Kidney epithelial cell (primary cell): ENCODE measurements at places on chromosomes 7 and 10.

- no peak for DNase-seq
Measured at GRCh38 chr7:34837316-34837715, 179.3 kb downstream of the NPSR1 start.

DNA sequence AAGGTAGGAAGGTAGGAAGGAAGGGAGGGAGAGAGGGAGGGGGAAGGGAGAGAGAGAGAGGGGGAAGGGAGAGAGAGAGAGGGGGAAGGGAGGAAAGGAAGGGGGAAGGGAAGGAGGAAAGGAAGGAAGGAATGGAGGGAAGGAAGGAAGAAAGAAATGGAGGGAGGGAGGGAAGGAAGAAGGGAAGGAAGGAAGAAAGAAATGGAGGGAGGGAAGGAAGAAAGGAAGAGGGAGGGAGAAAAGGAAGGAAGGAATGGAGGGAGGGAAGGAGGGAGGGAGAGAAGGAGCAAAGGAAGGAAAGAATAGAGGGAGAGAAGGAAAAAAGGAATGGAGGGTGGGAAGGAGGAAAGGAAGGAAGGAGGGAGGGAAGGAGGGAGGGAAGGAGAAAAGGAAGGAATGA, 176.4 kb upstream of the PTER start:
- no peak for DNase-seq

DNA sequence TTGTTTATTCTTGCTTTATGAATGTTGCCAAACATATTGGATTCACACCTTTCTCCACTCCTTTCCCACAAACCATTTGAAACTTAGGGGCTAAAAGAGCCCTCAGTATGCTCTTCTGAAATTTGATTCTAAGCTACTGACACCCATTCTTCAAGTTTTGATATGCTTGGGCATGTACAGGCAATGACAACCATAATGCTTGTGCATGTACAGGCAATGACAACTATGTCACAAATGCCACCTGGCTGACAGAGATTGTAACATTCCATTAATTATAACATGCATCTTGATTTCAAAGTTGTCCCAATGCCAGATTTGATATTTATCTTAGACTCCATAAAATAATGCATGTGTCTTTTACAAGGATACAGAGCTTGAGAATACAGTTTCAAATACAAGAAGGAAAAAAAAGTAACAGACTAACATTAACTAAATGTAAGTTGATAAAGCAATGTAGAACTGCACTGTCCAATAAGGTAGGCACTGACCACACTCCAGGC, 17.5 kb upstream of the CDK1 start:
- DNase-seq: no peak

- no peak for DNase-seq
Measured at GRCh38 chr7:24778543-24779282, 21.4 kb upstream of the GSDME start.

GRCh38 chr7:70884440-70884764, 247.5 kb upstream of the GALNT17 start:
- no peak for DNase-seq

DNA sequence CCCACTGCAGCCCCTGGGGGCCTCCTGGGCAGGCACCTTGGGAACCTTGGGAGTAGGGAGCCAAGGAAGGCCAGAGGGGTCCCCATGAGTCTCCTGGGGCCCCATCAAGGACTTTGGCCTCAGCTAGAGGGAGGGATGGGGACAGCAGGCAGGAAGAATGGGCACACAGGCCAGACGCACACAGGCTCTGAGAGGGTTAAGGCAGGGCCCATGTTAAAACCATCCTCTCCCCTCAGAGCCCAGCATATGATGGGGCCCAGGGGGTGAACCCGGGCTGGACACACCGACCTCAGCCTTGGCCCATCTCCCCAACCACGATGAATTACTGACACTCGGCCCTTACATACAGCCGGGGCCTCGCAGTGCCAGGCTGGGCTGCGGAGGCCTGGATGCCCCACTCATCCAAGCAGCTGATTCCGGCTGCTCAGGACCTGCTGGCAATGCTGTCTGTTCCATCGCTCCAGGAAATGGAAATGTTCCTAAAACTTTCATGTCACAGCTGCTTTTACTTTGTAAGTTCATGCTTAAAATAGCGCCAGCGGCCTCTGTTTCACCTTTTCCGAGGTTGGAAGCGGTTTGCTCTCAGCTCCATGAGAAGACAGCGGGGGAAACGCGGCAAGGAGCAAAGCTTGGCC, 17.3 kb upstream of the INPP5A start:
- no peak for DNase-seq

- DNase-seq: no peak
Measured at GRCh38 chr7:25953859-25954258, 198.1 kb upstream of the NFE2L3 start.

DNA sequence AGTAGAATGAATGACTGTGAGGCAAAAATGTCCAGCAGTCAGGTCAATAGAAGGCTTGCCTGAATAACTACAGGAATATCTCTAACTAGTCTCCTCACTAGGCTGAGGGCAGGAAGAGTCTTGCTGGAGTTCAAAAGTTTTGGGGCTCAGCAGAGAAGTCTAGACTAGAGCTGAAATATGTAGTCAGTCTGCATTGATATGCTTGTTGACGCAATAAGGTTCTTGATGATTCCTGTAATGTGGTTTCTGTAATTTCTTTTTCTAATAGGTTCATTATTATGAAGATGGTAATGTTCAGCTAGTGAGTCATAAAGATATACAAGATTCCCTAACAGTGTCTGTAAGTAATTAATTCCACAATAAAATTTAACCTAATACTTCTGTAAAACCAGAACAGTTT, 41.5 kb upstream of the ST7 start:
- no peak for DNase-seq

GRCh38 chr7:103075337-103075918, 488 bp downstream of the ARMC10 start:
- DNase-seq: peak; percentile 12

DNA sequence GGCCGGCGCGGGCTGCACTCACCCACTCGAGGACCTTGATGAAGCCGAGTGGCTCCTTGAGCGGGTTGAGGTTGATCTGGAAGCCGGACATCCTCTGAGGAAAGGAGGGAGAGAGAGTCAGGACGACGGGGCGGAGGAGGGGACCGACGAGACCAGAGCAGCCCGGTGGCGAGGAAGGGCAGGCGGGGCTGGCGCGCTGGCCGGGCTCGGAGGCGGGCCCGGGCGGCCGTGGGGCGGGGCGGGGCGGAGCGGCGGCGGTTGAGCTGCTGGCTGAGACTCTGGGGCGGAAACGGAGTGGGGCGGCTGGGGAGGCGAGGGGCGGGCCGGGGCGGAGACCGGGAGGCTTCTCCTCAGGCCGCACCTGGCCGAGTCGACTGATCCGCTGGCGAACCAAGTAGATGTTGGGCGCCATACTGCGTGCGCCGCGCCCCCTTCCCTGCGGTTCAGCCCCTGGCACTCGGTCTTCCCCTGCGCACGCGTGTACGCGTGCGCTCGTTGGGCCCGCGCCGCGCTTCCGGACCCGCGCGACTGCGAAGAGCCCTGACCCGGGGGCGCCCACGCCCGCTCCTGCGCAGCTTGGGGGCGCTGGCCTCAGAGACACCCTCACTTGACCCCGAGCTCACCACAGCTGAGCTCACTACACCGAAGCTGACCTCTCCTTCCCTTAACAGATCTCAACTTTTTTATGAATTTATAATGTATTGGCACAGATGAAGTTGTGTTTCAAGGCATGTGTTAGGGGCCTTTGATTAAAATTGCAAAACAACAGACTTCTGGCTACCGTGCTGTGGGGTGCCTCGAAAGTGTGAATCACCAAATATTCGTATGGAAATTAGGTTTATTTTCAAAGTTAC, at the start of gene SYPL1:
SYPL1 (minus strand) TSS at position 195 of the 854 bp plus-strand sequence; CDS start at position 91, 104 bp downstream.
- peak; percentile 44 for DNase-seq

- DNase-seq: peak; percentile 56
Measured at GRCh38 chr10:21401196-21401595, 124.3 kb downstream of the SKIDA1 start.

GRCh38 chr10:128054163-128054970, 71.9 kb downstream of the MKI67 start:
- DNase-seq: no peak

- no peak for DNase-seq
Measured at GRCh38 chr7:97847791-97848190, 24.4 kb downstream of the ASNS start.

DNA sequence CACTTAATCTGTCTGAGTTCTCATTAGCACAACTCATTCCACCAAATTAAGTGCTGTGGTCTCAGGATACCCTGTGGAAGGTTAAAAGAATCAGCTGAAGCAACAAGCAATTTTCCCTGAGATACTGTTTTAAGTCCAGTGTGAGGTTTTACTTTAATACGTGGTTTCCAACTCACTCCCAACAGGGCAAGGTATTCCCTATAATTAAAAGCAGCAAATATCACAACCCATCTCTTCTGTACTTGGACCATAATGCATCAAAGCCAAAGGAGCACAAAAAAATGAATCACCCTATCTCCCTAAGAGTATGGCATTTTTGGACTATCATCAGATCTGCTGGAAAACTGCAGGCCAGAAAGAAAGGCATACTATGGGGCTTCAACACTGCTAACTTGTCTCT, 4.9 kb downstream of the CADPS2 start:
- no peak for DNase-seq

GRCh38 chr10:129854796-129855705, 109.0 kb downstream of the EBF3 start:
- no peak for DNase-seq

DNA sequence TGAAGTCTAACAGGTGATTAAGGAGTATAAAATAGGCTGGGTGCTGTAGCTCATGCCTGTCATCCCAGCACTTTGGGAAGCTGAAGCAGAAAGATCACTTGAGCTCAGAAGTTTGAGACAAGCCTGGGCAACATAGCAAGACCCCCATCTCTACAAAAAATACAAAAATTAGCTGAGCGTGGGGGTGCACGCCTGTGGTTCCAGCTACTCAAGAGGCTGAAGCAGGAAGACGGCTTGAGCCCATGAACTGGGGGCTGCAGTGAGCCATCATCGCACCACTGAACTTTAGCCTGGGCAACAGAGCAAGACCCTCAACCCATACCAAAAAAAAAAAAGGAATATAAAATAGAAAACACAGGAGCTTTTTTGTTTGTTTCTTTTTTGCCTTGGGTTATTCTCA, 47.4 kb downstream of the DCLRE1A start:
- DNase-seq: no peak

DNA sequence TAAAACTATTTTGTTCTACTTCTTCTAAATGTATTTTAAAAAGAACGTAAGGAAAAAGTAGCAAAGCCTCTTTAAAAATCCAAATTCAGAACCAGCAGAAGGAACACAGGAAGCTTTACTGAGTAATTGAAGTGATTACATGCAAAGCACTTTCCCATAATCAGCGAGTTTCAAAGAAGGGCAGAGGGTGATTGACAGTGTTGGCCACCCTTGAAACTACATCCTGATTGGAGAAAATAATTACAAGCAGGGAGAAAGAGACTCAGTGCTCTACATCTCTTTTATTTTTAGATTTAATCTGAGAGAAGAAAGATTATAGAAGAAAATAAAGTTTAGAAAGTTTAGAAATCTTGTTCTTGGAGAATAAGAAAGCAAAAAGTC, 20.3 kb upstream of the HGF start:
- no peak for DNase-seq

GRCh38 chr7:24197852-24198251, 86.1 kb upstream of the NPY start:
- DNase-seq: peak; percentile 19

GRCh38 chr10:102419269-102420180, 940 bp upstream of the PSD start:
- no peak for DNase-seq

GRCh38 chr7:149422914-149423301, 38.0 kb downstream of the ZNF777 start:
- DNase-seq: no peak

- DNase-seq: no peak
Measured at GRCh38 chr10:121526801-121527221, 71.4 kb downstream of the FGFR2 start.

- DNase-seq: no peak
Measured at GRCh38 chr10:117734731-117735405, 192.3 kb downstream of the EMX2 start.

GRCh38 chr7:101924171-101924570, 106.7 kb downstream of the CUX1 start:
- DNase-seq: no peak

- no peak for DNase-seq
Measured at GRCh38 chr7:83178066-83178465, 15.4 kb upstream of the PCLO start.

GRCh38 chr7:45211958-45212357, 54.4 kb downstream of the RAMP3 start:
- DNase-seq: no peak

GRCh38 chr7:146096994-146097393, 19.6 kb upstream of the CNTNAP2 start:
- DNase-seq: no peak

DNA sequence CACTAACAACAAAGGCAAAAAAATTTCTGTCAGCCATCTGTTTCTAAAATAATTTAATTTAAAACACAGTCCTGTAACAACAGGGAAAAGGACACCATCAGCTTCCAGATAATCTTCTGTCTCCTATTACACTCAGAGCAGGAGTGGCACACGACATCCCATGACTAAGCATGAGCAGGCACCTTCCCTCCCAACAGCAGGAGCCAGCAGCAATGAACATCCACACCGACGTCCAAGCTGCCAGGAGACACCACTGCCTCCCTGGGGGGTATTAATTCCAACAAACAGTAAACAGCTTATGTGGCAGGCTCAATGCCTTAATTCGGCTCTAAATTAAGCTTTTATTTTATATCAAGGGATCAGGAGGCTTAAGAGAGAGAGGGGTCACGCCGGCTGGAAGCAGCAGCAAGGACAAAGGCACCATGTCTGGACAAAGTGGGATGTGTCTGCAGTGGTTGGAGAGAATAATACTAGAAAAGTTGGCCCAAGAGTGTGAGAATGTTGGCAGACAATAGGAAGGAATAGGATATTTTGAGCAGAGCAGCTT, 45.7 kb downstream of the KIAA1549 start:
- peak; percentile 67 for DNase-seq

- no peak for DNase-seq
Measured at GRCh38 chr10:52111101-52111891, 202.8 kb upstream of the DKK1 start.
